Iris pigment epithelial cell (primary cell): ENCODE measurements at places on chromosomes 7 and 10.

GRCh38 chr7:105992905-105993304 lies 29.8 kb downstream of the CDHR3 start:
- DNase-seq: no peak

GRCh38 chr7:90713628-90714027 lies 117.5 kb downstream of the CDK14 start:
- DNase-seq: no peak

DNA sequence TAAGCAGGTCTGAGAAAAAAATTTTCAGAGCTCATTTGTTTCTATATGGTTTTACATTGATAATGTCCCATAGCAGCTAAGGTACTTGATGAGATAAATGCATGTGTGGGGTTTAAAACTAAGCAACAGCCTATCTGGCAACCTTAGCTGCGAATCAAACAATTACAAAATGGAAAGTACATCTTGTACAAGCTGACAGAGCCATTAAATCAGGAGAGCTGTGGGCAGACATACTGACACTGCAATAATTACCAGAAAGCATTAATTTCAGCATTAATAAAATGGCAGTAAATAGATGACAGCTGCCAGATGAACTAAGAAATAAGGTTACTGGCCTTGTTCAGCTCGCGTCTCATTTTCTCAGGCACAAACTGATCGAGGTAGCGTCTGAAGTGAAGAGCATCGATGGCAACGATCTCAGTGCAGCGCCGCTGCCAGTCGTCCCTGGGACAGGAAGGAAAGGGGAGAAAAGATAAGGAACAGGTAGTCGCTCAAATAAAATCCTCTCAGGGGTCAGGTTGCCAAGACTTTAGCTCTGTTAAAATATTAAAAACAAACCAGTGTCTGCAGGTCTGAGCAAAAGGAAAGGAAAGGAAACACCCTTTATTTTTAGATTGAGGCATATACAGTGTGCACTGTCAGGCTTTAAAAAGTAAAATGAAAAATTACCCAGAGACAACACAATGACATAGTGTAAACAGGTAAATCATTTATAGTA lies 79.7 kb upstream of the OGDHL start:
- no peak for DNase-seq

DNA sequence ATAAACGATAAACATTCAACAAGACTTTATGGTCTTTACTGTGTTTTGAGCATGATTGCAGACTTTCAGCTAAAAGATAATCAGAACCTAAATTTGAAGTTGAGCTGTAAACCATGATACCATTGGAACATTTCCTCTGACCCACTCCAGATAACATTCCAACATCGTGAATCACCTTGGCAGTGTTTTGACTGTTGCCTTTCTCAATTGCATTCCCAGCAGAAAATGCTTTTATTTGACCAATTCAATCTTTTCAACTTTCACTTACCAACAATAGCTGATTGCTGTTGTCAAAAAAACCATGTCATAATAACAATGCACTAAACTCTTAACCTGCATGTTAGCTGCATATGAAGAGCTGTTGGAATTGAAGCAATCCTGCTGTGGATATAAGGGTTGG lies 165.5 kb downstream of the MDFIC start:
- peak; percentile 92 for DNase-seq

DNA sequence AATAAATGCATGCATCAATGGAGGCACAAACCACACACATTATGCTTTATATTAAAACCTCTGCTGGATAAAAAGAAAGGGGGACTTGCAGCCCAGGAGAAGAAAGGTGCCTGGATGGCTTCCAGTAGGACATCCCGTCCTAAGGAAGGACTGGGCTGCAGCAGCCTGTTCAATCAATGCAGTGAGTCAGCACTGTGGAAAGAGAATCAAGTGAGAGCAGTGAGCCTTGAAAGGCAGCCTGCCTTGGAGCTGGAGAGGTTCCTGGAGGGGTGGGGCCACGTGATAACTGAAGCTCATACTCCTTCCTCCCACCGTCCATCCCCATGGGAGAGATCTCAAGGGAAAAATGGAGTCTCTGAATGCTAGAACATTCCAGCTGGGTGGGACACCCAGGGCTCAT lies 501.2 kb downstream of the ADRA2A start:
- no peak for DNase-seq

DNA sequence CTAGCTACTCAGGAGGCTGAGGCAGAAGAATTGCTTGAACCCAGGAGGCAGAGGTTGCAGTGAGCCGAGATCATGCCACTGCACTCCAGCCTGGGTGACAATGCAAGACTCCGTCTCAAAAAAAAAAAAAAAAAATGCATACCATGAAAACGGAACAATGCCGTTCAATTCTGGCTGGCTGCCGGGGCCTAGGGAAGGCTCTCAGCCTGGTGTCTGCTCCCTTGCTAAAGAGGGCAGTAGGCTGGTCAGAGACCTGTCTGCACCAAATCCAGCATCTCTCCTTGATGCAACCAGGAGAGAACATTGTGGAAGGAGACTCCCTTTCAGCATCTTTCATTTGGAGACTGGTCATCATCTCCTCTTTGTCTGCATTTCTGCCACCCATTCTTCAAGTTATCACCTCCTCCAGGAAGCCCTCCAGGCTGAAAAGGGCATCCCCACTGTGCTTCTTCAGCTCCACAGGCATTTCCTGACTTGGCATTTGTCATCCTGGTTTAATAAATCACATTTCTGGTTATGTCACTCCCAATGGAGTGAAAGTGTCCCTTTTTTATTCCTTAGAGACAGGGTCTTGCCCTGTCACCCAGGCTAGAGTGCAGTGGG lies 24.7 kb downstream of the MYL10 start:
- DNase-seq: no peak

DNA sequence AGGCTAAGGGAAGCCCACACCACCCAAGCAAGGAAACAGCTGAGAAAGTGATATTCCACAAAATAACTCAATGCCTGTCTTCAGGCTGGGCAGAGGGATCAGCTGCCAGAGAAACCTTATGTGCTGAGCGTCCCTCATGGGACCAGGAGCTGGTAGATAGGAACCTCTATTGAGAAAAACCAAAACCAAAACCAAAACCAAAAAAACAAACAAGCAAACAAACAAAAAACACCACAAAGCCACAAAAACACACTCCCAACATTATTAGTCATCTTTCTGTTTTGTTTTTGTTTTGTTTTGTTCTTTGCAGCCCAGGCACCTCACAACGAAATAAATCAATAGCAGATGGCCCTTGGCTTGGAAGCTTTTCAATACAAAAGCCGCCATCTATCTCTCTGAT lies 760.8 kb upstream of the CELF2 start:
- no peak for DNase-seq

- no peak for DNase-seq
These were observed 115.1 kb downstream of the CPED1 start for GRCh38 chr7:121103579-121103978.

DNA sequence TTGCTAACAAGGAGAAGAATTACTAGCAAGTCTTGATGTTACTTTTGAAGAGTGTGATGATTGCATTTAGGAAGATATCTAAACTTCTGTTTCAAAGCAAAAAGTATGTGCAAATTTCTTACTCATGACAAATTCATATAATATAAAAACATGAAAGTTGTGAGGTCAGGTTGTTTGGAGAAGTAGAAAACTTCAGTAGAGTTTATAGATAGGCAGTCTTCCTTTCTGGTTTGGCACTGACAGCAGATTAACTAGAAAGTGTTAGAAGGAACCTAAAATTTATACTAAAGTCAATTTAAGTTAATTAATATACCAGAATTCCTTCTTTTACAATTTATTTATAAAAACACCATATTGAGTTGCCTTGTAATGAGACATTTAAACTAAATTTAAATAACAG lies 16.9 kb downstream of the PTEN start:
- no peak for DNase-seq

- no peak for DNase-seq
These were observed 221.0 kb upstream of the KLF14 start for GRCh38 chr7:130954918-130955564.

GRCh38 chr10:30115626-30115940 lies 56.2 kb upstream of the JCAD start:
- no peak for DNase-seq

GRCh38 chr10:114095559-114096337 lies 52.1 kb downstream of the ADRB1 start:
- DNase-seq: no peak

- DNase-seq: no peak
These were observed 77.2 kb upstream of the ADARB2 start for GRCh38 chr10:1814556-1814955.

GRCh38 chr7:158828133-158829020 lies 932 bp downstream of the ESYT2 start:
- DNase-seq: peak; percentile 52

GRCh38 chr7:139572071-139572470 lies 48.6 kb downstream of the CLEC2L start:
- no peak for DNase-seq

DNA sequence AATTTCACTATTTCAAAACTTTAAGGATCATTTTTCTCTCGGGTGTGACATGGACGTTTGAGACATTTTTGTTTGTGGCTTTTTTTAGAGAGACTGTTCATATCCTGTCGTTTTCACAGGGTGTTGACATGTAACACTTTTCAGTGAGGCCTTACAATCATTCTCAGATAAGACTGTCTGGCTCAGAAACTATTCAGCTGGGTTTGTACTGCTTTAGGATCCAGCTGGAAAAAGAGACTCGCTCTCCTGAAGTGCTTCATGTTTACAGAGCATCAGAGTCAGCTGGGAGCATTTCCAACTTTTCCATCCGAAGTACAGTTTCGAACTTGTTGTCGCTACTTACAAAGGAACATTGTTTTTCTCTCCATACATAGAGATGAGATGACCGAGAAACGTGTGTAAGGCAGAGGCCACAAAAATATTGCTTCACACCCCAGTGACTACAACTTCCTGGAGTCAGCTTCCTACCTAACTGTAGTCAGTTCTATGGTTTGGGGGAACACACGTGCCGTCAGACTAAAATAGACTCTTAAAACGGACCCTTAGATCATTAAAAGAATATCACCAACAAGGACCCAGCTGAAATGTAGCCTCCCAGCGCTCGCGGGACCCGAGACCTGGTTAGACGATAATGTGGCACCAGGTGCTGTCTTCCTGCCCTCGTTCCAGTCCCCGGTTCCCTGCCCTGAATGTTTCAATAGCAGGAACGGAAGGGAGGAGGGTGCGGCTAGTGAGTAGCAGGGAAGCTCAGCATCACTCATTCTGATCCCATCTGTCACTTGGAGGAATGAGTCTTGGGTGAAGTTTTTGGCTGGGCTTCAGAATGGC lies 78.0 kb downstream of the MKI67 start:
- peak; percentile 72 for DNase-seq

- DNase-seq: no peak
These were observed 136.7 kb upstream of the ZNF746 start for GRCh38 chr7:149633976-149634945.

DNA sequence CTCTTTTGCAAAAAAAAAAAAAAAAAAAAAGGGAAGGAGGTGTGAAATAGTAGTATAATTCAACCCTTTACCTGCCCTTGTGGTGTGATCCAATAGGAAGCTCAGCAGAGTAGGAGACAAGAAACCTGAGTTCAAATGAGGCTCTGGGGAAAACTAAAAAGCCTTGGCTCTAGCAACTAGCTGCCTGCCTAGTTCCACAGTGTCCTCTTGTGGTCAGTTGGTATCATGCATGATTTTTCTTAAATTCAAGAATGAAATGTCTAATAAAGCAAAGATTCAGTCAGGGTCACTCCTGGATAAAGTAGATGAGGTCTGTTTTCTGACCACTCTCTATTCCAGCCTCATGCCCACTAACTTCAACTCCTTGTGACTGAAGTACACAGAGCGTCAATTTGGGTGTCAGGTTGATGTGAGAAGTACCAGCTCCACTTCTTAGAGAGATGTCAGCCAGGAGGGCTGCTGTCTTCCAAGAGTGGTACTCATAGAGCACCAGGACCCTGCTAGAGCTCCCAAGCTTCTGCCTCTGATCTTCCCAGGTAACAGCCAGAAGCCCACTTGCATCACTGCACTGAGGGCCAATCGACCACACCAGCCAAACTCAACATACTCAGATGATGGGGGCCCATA lies 10.5 kb downstream of the LSM5 start:
- peak; percentile 61 for DNase-seq

DNA sequence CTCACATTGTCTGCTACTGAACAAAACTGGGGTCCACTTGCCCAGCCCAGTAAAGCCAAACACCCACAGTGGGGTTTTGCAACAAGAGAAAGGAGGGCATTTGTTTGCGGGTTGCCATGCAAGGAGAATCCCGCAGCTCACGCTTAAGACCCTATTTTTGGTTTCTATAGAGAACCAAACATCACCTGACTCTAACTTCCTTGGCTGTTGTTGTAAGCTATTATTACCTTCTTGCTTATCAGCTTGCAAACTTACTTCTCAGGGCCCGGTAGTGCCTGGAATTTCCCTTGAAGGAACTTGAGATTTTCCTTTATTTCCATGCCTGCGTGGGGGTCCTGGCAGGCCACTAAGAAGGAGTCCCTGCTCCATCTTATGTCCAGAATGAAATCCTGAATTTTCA lies 20.7 kb downstream of the IFIT3 start:
- DNase-seq: no peak

- peak; percentile 46 for DNase-seq
These were observed 106.1 kb downstream of the SND1 start for GRCh38 chr7:127758105-127758504.

DNA sequence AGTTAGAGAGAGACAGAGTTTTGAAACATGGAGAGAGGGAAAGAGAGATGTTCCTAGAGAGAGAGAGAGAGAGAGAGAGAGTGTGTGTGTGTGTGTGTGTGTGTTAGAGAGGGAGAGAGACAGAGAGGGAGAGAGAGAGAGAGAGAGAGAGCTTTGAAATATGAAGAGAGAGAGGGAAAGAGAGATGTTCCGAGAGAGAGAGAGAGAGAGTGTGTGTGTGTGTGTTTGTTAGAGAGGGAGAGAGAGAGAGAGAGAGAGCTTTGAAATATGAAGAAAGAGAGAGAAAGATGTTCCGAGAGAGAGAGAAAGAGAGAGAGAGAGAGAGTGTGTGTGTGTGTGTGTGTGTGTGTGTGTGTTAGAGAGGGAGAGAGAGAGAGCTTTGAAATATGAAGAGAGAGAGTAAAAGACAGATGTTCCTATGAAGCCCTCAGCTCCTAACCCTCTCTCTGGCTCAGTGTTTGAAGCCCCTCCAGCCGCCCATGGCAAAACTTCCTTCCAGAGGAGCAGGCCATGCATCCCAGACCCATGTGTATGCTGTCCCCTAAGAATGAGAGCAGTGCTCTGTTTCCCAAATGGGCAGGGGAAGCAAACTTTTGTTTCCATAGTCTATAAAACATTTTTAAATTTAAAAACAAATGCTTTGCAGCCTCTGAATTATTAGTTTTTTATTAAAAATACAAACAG lies 130.9 kb downstream of the KCNMA1 start:
- DNase-seq: peak; percentile 58

GRCh38 chr7:424301-424935 lies 95.2 kb downstream of the PDGFA start:
- no peak for DNase-seq

- DNase-seq: no peak
These were observed 1.9 kb upstream of the ACBD5 start for GRCh38 chr10:27242473-27242950.

- no peak for DNase-seq
These were observed 8.2 kb downstream of the MYO1G start for GRCh38 chr7:44970523-44971051.

DNA sequence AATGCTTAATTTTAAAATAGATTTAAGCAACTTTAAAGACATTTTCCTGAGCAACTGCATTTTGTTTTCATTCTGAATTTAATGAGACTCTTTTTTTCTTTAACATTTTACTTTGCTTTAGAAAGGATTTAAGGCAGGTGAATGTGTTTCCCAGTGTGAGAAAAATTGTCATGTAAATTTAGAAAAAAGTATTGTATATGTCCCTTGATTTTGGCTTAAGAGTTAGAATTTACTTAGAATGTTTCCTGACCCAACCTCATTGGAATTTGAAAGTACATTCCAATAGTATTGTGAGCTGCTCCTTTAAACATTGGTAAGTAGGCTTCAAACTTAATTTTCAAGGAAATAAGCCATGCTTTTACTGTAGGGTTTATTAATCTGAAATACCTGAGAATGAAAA lies 110.2 kb downstream of the PTEN start:
- DNase-seq: peak; percentile 61
